ENCODE measurements at places on chromosomes 7 and 10.

- no peak for DNase-seq
These were observed 387.5 kb upstream of the LRRTM3 start for GRCh38 chr10:66538371-66538770.

GRCh38 chr7:37495574-37496184 lies 47.0 kb upstream of the ELMO1 start:
- DNase-seq, result no peak

DNA sequence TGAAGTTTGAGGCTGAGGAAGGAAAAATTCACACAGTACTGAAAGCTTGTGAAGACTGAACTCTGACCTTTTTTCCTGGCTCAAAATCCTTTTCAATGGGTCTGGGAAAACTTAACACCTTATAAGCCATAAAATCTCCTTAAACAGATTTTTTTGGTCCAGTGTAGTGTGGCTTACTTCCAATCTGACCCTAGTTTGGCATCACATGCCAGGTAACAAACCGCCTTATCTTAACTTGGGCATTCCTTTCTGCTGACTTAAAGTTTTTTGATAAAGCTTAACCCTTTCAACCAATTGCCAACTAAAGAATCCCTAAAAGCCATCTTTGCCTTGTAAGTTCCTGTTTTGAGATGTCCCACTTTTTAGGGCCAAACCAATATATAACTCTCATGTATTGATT lies 13.2 kb upstream of the ITPRID1 start:
- DNase-seq, result no peak

GRCh38 chr10:94423627-94424026 lies 21.3 kb downstream of the TBC1D12 start:
- no peak for DNase-seq

DNA sequence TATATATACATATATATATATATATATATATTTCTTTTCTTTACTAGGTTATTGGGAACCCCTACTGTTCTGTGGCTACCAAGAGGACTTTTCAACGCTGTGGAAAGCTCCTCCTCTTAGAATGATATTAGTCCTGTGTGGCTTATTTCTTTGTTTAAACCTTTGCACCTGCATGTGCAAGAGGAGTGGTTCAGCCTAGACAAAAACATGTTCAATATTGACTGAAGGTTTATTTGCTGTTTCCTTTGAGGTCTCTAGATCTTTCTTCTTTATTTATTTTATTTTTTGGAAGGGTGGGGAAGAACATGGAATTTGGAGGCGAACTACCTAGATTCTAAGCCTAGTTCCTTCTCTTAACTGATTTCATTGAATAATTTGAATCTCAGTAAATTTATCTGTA lies 118.1 kb downstream of the GNAT3 start:
- no peak for DNase-seq

DNA sequence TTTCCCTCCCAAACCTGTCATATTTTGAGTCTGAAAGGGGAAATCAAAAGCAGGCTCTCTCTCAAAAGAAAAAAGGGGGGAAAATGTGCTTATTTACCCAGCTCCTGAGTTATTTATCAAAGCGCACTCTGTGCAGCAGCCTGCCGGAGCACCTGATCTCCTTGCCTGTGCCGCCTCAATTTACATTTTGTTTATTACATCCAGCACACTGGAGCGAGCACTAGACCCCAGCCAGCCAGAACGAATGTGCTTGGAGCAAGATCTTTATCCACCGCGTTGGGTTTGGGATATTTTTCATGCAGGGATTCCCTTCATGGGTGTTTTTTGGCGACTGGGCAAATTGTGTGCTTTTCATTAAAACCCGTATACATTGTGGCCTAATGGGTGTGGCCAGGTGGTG lies 161.9 kb upstream of the INSYN2A start:
- DNase-seq, result no peak

- no peak for DNase-seq
These were observed 170.2 kb upstream of the BET1 start for GRCh38 chr7:94174375-94174774.

DNA sequence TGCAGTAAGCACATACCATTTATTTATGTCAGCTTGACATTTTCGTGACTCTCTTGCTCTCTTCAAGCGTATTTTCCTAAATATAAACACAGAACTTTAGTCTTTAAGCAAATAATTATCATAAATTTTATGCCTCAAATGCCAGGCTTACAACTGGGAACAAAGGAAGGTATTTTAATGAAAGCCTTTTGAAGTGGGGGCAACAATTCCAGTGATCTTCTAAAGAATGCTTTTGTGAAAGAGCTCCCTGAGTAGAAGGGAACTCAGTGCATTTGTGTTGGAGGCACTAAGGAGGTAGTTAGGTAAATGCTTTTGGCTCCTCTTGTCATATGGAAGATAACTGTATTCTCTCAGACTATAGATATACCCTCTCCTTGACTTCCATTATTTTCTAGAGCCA lies 104.9 kb downstream of the VPS50 start:
- no peak for DNase-seq

- DNase-seq, result peak; percentile 57
These were observed 106.9 kb upstream of the RHEB start for GRCh38 chr7:151626422-151627115.

GRCh38 chr10:62323751-62324150 lies 50.4 kb upstream of the ZNF365 start:
- no peak for DNase-seq

- no peak for DNase-seq
These were observed 453.5 kb upstream of the SEMA3A start for GRCh38 chr7:84647797-84648757.

- DNase-seq, result peak; percentile 80
These were observed 1378.7 kb downstream of the XPNPEP1 start for GRCh38 chr10:108544500-108545120.

GRCh38 chr7:5854738-5855137 lies 25.9 kb upstream of the OCM start:
- no peak for DNase-seq

- no peak for DNase-seq
These were observed 30.4 kb upstream of the DPYSL4 start for GRCh38 chr10:132156382-132156781.

DNA sequence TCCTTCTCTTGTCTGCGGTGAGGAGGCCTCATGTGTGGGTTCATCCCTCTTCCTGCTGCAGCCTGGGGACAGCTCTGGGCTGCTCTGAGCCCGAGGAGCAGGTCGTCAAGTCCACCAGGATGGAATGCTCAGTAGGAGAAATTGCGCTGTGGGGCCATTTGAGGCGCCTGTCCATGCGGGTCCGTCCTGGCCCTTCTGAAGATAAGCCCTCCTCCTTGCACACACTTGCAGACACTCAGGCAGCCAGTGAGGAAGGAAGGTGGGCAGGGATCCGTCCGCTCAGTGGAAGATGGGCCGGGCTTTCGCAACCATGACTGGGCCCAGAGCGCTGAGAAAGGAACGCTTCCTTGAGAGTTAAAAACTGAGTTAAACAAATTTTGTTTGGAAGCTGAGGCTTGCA lies 356.8 kb downstream of the GLRX3 start:
- no peak for DNase-seq

GRCh38 chr7:17040716-17041115 lies 158.9 kb upstream of the AGR3 start:
- no peak for DNase-seq

- no peak for DNase-seq
These were observed 112.3 kb downstream of the HPSE2 start for GRCh38 chr10:99123336-99123735.

DNA sequence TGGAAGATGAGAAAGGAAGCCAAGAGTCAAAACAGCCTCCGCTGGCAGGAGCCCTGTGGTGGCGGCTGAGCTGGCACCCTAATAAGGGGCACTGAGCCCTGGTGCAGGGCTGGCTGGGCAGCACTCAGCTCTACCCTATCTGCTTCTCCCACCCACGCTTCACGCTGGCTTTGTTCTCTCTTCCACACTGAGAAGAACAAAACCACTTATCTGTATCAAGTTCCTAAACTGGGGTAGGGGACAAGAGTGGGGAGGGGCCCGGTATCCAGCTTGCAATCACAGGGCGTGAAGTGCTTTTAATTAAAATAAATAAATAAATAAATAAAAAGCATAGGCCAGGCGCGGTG lies 52.1 kb downstream of the FAM53B start:
- DNase-seq, result no peak

- DNase-seq, result no peak
These were observed 202.0 kb upstream of the SEMA3C start for GRCh38 chr7:81120803-81121202.

DNA sequence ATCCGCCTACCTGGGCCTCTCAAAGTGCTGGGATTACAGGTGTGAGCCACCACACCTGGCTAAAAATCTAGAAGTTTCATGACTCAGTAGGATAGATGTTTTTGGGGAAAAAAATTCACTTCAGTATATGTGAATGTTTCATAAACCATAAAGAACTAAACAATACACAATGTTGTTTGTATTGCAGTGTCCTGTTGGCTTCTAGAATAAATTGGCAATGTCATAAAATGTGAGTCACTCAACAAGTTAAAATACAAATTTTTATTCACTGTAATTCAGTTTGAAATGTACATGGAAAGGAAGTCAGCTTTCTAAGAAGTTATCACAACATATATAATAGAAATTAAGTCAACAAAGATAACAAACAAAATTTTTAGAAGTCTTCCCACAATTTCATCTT lies 16.5 kb downstream of the MRLN start:
- no peak for DNase-seq

GRCh38 chr10:70477661-70478162 lies 855 bp upstream of the PALD1 start:
- DNase-seq, result no peak

DNA sequence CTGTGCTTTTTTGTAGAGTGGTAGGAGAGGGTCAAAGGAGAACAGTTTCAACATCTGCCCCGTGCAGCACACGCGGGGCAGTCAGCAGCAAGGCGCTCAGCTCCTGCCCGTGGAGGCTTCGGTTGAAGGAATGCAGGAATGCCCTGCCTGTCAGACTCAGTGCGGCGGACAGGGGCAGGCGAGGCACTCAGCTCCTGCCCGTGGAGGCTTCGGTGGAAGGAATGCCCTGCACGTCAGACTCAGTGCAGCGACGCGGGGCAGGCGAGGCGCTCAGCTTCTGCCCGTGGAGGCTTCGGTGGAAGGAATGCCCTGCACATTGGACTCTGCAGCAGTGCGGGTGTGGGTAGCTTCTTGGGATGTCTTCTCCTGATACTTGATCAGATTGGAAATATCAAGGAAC lies 37.0 kb downstream of the PPP2R2D start:
- no peak for DNase-seq

DNA sequence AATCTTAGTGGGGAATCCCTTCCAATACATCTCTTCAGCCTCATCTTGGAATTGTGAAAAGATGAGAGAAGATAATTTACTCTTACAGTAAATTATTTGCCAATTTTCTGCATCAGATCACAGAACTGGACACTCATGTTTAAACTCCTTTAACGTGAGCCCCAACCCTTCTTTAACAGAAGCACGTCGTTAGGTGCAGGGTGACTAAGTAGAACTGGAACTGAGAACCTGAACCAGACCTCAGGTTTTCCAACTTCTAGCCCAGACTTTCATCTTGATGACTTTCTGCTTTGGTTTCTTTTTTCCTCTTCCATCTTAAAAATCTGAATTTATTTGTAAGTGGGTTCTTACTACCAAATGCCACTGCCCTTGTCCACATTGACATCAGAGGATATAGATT lies 57.2 kb upstream of the LYZL2 start:
- DNase-seq, result no peak

DNA sequence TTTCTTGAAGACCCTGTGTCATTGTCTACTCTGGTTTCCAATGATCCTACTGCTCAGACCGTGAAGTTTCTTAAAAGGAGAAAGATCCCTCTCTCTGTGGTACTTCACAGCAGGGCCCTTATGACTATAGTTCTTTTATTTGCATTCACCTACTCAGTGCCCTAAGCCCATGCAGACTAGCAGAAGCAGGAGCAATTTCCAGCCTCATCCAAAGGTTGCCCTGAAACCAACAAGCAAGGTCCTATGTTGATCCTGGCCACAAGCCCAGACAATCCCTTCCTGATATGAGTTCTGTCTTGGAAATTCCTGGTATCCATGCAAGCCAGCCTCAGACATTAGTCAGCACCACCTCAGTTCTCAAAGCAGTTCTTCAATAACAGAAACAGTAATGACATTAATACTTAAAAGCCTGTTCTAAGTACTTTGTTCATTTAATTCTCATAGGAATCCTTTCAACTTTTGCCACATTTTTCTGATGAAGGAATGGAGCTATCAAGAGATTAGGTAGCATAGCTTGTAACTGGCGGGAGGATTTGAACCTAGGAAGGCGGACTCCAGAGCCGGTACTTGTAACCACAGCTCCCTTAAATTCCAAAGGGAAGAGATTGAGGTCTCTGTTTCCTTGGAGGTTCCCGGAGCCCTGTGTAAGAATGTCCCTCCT lies 58.1 kb upstream of the ST8SIA6 start:
- no peak for DNase-seq

- DNase-seq, result no peak
These were observed 74.7 kb downstream of the FRMPD2 start for GRCh38 chr10:48199580-48200377.

GRCh38 chr10:97050205-97050745 lies 135.5 kb downstream of the SLIT1 start:
- no peak for DNase-seq

DNA sequence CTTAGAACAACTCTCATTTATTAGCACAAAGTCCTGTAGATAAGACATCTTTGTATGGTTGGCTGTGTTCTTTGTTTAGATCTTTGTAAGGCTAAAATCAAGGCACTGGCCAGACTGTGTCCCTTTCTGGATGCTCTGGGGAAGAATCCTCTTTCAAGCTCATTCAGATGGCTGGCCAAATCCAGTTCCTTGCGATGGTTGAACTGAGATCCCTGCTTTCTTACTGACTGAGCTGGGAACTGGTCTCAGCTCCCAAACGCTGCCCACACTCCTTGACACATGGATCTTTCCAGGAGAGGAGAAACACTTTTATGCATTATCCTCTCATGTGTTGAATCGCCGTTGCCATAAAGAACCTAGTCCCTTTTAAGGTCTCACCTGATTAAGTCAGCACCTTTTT lies 586.5 kb upstream of the IGFBP3 start:
- DNase-seq, result no peak

- no peak for DNase-seq
These were observed 98.9 kb downstream of the HIP1 start for GRCh38 chr7:75639886-75640190.

GRCh38 chr10:86373251-86373650 lies 6.7 kb upstream of the GRID1 start:
- peak; percentile 1 for DNase-seq

DNA sequence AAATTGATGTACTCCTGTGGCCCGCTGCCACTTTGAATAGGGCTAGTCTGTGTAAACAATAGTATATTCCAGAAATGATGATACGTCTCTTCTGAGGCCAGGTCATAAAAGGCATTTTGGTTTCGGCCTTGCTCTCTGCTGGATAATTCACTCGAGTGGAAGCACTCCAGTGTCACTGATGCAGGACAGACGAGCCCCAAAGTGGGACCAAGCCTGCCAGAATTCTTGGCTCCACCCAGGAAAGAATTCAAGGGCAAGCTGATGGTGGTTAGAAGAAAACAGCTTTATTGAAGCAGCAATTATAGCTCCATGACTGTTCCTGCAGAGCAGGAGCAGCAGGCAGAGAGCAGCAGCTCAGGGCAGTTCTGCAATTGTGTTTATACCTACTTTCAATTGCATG lies 717.6 kb downstream of the GRM8 start:
- no peak for DNase-seq

DNA sequence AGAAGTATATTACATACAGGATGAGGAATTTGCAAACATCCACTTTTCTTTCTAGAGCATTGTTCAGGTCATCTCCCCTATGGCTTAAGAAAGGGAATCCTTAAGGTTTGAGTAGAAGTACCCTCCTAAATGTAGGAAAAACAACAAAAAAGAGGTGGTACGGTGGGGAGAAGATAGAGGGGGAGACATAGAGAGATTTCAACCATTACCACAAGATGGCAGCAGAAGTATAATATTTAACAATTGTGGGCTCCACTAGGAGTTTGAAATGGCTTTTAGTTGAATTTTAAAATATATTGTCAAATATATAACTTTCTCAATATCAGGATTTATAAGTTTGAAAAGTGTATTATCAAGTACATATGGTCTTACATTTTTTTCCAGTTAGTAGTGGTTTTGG lies 72.7 kb upstream of the PRKG1 start:
- DNase-seq, result no peak

Measured in WTC11 (cell line).